Ecto neural progenitor cell (in vitro differentiated cells): ENCODE measurements at places on chromosomes 13 and 19.

DNA sequence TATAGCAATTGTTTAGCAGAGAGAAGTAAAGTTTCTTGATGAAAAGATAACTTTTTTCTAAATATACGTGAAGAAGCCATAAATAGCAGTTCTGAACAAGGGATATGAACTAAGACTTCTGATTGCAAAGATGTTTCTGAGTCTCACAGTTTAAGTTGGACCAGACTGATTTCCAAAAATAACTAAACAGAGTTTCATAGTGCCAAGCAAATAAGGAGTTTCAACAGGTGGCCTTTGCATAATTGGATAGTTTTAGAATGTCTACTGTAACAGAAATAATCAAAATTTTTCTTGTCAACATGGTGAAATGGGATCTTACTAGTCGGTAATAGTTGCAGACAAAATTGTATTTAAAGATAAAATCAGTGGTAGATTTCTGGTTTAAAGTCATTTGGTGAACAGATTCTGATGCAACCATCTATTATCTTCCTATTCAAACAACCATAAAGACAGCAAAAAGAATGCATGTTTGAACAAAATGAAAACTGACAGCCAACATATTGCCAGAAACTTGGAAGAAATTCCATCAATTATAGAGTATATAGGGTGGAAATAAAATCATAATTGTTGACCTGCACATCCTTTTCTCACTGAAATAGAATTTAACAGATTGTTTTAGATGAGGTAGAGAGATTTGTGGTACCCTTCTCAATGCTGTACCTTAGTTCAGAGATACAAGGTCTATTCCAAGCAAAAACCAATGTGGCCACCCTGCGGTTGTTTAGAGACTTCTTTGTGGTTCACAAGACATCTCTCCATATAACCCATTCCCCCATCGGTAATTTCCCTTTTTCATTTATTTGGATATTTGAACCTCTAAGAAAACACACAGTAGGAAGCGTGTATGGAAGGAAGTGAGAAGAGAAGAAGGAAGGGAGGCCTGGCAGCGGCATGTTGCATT lies 275.3 kb downstream of the COG6 start:
- DNase-seq = no peak

- DNase-seq = no peak
These were observed 201.7 kb downstream of the ABCC4 start for GRCh38 chr13:95099541-95099940.

DNA sequence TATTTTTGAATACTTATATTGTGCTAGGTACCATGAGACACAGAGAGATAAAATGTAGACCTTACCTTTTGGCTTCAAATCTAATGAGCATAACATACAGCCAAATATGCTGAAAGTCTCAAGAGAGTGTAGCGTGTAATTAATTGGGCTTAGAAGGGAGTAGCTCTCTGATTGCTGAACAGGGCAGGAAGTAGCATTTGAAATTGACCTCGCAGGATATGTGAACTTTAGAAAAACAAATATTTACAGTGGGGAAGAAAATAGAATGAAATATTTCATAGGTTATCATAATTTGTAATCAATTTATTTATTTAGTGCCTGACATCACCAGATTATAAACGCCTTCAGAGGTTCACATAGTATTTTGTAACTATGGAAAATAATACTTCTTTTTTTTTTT lies 327.1 kb downstream of the RFC3 start:
- DNase-seq = no peak

DNA sequence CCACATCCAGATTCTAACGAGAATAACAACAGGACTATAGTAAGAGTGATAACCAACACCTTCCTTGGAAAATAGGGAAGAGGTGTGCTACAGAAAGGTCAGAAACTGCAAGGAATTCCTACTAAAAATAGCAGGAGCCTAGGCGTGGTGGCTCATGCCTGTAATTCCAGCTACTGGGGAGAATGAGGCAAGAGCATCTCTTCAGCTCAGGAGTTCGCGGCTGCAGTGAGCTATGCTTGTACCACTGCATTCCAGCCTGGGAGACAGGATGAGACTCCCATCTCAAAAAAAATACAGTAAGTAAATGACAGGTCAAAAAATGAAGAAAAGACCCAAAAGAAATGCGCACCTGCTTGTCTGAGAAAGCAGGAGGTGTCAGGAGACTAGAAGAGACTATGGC lies 101.5 kb upstream of the TSHZ3 start:
- DNase-seq = no peak

DNA sequence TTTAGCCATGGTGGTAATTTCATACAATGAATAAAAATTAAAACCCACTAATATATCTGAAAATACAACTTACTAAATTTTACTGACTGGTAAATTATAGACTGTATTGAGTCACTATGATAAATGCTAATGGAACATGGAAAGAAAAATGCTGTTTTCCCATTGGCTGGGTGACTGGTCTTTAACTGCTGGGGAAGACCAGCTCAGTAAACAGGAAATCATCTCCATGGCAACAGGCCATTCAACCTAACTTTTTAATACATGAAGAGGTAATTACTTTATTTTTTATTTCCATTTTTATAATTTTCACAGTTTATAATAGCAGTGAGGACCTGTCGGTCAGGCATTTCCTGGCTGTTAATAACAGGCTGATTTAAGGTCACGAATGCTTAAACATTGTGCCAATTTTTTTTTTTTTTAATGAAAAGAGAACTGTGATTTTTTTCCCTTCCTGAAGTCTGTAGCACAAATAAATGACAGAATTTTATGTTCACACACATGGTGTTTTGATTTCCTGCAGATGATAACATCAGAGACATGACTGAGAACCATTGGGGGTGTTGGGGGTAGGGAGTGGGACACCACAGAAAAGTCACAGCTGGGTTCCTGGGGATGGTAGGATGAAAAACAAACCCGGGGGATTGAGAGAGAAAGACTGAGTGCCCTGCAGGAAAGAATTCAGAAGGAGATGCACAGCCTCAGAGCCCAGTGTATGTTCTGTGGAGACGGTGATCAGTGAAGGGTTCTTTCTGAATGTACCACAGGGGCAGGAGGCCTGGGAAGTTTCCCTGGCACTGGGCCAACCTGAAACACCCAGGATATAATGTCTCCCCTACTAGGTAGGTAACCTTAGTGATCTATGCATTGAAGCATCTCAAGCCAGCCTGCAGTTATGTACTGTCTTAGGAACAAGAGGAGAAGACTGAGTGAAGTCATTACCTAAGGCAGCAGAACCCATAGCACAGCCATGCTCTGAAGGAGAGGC lies 297.1 kb downstream of the COG6 start:
- DNase-seq = no peak

DNA sequence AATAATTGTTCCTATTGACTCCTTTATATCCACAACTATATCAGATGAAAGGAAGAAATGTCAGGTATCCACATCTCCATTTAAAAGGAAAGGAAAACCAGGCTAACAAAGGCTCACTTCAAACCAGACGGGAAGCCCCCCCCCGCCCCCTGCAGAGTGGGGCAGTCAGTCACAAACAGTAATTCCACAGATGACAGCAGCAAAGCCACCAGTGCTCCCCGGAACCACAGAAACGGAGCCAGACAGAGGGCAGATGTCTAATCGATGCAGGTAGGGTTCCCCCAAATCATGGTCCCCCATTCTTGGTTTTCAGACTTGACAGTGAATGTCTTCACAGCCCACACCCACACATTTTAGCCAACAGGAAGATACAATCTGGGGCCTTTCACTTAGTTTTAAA lies 100.8 kb downstream of the STK24 start:
- no peak for DNase-seq

GRCh38 chr19:35297515-35297848 lies 5.5 kb downstream of the MAG start:
- DNase-seq = no peak

DNA sequence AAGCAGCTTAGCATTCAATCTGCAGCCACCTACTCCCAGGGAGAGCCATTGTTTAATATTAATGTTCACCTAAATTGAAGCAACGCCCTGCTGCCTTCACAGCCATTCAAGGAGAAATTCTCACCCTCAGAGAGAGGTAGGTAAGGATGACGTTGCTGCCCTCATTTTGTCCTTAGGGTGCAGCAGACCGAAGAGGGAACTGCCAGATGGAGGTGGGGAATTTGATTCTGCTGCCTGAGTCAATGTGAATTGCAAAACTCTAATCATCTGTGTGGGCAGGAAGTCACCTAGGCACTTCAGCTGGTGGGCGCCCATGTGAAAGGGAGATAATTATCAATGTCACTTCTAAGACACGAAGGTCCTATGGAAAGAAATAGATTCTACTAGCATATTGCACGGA lies 503.4 kb downstream of the TBC1D4 start:
- no peak for DNase-seq

GRCh38 chr13:49308097-49308875 lies 60.6 kb downstream of the CDADC1 start:
- DNase-seq = no peak

GRCh38 chr13:68056816-68057710 lies 826.9 kb upstream of the PCDH9 start:
- no peak for DNase-seq

DNA sequence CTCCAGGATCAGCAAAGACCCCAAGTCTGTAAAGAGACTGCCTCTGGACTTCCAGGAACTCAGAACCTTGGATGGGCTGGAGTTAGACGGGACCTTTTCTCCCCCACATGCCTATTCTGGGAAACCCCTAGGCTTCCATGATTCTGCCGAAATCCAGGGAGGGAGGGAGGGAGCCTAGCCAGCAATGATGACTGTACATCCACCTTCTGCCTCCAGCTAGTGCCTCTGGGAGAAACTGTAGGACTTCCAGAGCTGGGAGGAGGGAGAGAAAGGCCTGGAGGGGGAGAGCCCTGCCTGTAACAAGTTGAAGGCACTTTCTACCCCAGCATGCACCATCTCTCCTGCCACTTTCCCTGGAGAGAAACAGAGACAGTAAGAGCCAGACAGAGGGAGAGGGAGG lies 6.0 kb upstream of the HAS1 start:
- DNase-seq = no peak

GRCh38 chr13:71087432-71087831 lies 779.6 kb downstream of the DACH1 start:
- DNase-seq = no peak

DNA sequence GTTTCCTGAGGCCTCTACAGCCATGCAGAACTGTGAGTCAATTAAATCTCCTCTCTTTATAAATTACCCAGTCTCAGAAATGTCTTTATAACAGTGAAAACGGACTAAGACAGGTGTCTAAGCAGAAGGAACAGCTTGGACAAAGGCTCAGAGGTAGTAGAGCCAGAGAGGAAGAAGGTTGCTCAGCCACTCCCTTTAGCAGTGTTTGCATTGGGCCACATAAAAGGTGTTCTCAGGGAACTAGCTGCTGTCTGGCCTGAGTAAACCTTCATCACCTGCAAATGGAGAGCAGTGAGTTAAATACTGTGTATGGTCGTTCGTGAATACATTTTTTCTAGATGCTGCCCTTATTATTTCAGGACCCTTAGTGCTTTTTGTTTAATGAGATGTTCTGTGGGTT lies 383.4 kb downstream of the EFNB2 start:
- DNase-seq = no peak

DNA sequence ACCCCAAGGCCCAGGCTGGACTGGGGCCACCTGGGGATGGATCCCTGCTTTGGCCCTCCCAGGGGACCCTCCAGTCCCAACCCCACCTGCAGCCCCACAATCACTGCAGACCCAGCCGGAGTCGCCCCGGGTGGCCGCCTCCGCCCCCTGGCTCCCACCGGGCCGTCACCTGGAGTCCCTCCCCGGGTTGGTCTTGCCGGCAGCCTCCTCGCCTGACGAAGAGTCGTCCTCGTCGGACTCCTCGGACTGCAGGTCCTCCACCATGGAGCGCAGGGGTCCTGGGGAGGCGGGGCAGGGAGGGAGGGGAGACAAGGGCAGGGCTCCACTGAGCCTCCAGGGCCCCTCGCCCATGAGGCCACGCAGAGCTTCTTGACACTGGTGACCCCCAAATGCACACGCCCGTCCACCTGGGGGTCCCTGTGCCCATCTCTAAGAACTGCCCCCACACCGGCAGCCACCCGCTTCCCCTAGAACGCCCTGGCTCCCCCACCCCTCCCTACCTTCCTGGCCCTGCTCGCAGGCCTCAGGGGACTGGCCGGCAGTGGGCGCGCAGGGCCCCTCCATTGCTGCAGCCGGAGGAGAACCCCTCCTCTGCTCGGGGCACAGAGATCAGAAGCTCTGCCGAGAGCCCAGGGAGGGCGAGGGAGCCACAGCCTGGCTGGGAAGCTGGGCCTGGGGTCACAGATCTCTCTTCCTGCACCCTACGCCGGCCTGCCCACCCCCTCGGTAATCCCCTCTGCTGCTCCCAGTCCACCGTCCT lies 63.4 kb downstream of the MLLT1 start:
- no peak for DNase-seq

- peak; percentile 81 for DNase-seq
These were observed at the start of gene CD70 for GRCh38 chr19:6590827-6591319. TSS of gene CD70 (minus strand) at chr19:6591150. CDS start at chr19:6591002, 148 bp downstream.
